ENCODE measurements at places on chromosomes 13 and 19.

DNA sequence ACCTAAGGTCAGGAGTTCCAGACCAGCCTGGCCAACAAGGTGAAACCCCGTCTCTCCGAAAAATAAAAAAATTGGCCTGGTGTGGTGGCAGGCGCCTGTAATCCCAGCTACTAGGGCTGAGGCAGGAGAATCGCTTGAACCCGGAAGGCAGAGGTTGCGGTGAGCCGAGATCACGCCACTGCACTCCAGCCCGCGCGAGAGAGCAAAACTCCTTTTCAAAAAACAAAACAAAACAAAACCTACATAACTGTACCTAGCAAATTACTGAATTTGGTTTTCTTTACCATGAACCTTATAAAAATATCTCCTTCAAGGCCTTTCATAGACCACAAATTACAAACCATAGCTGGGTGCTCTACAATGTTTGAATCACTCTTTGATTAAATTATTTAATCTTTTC is 760 bp downstream of the ZNF91 start:
- peak; percentile 18 for DNase-seq

DNA sequence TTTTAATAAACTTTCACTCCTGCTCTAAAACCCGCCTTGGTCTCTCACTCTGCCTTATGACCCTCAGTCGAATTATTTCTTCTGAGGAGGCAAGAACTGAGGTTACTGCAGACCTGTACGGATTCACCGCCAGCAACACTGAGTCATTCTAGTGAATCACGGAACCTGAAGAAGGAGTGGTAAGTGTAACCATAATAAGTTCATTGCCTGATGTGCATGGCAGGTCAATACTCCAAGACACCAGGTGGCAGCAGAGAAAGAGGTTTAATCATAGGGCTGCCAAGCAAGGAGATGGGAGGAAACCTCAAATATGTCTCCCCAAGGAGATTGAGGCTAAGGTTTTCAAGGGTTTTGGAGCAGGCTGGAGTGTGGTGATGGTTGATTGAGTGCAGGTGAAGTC is 204.3 kb upstream of the IPO5 start:
- DNase-seq: no peak

GRCh38 chr19:10417541-10418234 is 2.6 kb upstream of the PDE4A start:
- DNase-seq: no peak

GRCh38 chr13:44270150-44270549 is 103.5 kb upstream of the SERP2 start:
- no peak for DNase-seq

GRCh38 chr13:25920277-25920676 is 131.5 kb downstream of the SHISA2 start:
- DNase-seq: no peak

GRCh38 chr13:53198017-53198416 is 169.4 kb downstream of the OLFM4 start:
- DNase-seq: no peak

DNA sequence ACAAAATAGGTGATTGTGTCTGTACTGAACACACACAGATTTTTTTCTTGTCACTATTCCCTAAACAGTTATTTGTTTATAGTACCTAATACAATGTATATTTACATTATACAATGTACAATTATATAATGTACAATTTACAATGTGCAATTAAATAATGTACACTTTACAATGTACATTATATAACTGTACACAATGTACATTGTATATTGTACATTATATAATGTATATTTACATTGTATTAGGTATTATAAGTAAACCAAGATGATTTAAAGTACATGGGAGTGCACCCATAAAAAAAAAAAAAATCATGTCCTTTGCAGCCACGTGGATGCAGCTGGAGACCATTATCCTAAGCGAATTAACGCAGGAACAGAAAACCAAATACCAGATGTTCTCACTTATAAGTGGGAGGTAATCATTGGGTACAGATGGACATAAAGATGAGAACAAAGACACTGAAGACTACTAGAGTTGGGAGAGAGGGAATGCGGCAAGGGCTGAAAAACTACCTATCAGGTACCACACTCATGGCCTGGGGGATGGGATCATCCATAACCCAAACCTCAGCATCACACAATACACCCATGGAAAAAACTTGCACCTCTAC is 68.1 kb downstream of the ABCC4 start:
- DNase-seq: no peak

- DNase-seq: no peak
Measured at GRCh38 chr13:110126391-110126961, 180.5 kb downstream of the COL4A1 start.

- no peak for DNase-seq
Measured at GRCh38 chr19:45827459-45828093, 12.5 kb upstream of the RSPH6A start.

DNA sequence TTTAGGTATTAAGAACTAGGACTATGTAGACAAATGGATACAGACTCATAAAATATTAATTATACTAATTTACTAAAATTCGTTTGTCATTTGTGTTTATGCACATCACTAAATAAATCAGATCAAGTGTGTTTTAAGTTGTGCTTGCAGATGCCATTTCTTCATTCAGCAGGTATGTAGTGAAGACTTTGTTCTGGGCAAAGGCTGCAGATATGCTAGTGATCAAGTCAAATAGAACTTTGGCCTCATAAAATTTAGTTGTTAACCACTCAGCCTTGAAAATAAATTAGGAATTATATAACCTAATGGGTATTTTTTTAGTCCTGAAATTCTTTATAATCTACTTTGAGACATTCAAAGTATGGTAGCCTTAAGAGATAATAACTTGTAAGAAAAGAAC is 80.4 kb upstream of the TRPC4 start:
- no peak for DNase-seq

- DNase-seq: no peak
Measured at GRCh38 chr13:51500687-51501086, 47.9 kb upstream of the INTS6 start.

DNA sequence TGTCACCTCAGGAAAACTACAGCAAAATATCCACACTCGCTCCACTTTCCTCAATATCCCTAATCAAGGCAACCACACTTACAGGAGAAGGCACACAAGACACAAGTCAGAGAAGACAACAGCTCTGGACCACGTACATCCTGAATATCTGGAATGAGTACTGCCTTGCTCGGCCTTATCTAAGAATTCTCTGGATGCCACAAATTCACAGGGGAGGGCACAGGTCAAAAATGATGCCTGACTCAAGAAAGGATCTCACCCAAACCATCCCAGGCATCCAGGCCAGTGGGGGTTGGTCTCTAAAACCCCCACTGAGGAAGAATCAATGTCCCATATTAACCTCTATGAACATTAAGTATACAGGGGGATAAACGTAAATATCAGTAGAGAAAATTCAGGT is 29.9 kb downstream of the ATP7B start:
- DNase-seq: no peak

GRCh38 chr19:570937-571565 is 1.3 kb upstream of the BSG start:
- DNase-seq: peak; percentile 33

GRCh38 chr19:8881512-8881911 is 49.3 kb downstream of the MBD3L1 start:
- no peak for DNase-seq

GRCh38 chr13:75547917-75548316 is 1.7 kb upstream of the UCHL3 start:
- no peak for DNase-seq

DNA sequence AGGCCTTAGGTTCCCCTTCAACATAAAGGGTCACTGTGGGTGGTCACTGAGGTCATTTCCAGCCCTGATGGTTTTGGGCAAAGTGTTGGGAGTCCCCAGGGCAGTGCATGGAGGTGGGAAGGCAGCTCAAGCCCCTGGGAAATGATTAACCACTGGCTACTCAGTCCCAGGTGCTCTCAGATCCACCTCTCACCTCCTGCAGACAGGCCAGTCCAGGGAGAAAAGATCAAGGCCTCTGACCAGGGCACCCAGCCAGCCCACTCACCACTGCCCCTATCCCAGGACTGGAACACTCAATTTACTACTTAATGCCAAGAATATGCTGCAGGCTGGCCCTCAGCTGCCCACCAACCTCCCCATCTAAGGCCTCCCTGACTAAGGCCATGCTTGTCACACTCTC is 1307.9 kb downstream of the UQCRFS1 start:
- no peak for DNase-seq

DNA sequence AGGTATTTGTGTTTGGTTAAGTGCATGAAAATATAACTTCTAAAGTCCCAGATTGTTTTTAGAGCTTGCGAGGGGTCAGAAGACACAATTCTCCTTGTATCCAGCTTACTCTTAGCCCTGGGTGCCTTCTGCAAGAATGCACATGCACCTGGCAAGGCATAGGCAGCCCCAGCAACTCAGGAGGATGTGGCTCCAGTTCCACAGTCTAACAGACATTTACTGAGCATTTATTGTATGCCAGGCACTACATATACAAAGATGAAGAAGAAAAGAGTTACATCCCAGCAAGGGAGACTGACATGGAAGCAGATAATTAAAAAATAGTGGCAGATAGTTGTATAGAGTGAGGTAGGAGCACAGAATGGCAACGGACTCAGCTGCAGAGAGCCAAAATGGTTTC is 101.1 kb upstream of the FRY start:
- DNase-seq: no peak

DNA sequence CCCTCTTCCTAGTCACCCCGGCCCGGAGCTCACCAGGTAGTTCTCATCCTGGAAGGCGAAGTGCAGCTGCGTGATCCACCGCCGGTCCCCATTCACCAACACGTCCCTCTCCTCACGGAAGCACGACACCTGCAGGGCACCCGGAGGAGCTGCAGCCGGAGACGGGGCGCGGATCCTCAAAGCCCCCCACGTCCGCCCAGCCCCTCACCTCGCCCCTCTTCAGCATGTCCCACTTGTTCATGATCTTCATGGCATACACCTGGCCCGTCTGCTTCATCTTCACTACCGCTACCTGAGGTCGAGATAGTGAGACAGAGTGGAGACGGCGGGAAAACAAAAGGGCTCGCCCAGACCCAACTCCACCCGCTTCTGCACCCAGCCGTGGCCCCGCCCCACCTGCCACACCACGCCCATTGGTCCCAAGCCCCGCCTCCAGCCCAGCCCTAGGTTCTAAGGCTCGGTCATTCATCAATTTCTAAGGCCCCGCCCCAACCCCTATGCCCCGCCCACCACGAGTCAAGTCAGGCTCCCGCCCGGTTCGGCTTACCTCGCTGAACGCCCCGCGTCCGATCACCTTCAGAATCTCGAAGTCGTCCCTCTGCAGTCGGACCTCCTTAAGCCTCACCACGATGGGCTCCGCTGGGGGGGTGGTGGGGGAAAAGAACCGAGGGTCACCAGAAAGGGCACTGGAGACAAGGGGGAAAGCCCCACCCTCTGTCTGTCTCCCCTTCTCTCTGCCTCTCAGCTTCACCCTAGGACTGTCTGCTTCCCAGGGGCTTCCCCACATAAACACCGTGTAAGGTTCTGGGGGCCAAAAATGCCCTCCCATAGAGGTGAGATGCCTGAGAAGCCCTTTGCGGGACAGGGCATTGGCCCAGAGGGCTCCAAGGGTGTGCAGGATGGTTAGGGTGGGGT is 2.8 kb downstream of the DMPK start:
- DNase-seq: peak; percentile 65

- no peak for DNase-seq
Measured at GRCh38 chr13:25046985-25047511, 48.9 kb upstream of the PABPC3 start.

DNA sequence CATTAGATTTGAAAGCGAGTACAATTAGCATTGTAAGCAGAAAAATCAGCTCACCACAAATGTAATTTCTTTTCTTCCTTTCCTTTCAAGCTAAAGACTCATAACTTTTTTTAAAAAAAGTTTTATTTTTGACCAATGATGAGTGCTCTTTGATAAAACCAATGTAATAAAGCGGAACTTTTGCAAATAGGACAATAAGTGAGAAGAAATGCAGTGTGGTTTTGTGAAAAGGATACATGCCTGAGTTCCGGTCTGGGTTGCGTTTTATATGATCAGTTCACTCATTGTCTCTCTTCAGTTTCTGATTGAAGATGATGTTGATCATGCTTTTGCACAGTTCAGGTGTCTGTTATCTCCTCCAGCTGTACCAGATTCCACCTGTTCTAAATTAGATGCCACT is 274.4 kb downstream of the KLF12 start:
- no peak for DNase-seq

DNA sequence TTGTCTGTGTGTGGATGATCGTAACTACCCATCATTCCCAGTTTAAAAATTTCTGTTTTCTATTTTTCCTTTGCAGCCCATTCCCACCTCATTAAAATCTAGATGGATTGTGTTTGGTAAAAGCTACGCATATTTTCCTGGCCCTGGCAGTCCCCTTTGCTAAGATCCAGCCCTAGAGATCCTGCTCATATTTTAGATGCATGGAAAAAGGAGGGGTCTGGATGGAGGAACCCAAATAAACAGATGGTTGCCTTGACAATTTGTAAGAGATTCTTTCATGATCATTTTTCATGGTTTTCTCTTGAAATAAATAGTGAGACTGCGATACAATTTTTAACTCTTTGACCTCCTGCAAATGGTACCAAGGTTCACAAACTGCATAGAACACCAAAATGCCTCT is 174.4 kb downstream of the SLC7A1 start:
- no peak for DNase-seq

DNA sequence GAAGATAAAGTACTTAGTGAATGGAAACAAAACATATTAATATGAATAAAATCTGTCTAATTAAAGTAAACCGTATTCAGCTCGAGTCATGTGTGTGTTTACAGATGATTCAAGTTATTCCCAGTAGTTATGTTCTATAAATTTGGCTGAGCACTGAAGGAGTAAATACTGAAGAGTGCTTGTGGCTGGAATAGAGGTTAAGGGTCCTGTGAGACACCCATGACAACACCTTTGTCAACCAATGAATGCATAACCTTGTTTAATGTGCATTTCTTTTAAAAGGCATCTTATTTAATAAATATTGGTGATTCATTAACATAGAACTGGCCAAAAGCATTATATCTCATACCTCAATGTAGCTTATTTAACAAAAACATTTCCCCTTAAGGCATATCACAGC is 577.8 kb upstream of the SLITRK5 start:
- DNase-seq: no peak

DNA sequence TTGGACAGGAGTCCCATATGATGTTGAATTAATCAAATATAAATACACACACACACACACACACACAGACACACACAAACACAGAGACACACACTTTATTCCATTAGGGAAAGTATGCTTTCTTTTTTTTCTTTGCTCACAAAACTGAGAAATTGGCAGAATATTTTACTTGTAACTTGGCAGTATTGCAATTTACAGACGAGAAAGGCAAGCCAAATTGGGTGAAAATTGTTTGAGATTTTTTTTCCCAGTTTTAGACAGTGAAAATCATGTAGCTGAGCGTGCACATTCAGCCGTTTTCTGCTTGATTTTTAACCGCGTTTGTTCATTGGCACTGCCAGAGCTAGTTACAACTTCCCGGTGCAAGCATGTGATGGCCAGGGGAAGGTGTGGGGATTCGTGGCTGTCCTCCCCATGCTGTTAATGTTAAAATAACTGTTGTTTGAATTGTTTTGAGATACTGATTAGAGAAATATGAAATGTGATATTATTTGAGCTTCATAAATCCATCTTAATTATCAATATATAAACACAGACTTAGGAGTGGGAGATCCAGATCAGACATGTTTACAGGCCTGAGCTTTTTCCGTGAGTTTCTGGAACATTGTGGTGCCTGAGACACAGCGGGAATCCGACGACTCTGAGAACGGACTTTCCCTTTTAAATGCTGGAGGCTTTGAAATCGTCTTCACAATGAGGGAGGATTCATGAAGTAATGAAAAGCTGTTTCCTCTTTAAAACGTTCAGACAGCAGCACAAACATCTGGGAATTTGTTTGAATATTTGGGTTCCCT is 125.5 kb downstream of the KCNRG start:
- DNase-seq: no peak

GRCh38 chr13:72314210-72314609 is 413.2 kb downstream of the MZT1 start:
- no peak for DNase-seq

GRCh38 chr19:47509973-47510372 is 4.9 kb downstream of the NAPA start:
- DNase-seq: no peak
